ENCODE measurements at places on chromosomes 1 and 21. TPM values are rescaled to one million over a fixed set of nuclear protein-coding genes. Genes with fewer than 3 reads are reported as not detected.

PAQR6 gene
- 1.1 TPM for total RNA-seq

EGLN1 gene
- 27.8 TPM for total RNA-seq

CLDN8 gene
- total RNA-seq: not detected

- peak; percentile 92 for DNase-seq
Measured at GRCh38 chr1:172468296-172468695, 24.4 kb upstream of the PIGC start.

GRCh38 chr1:43337588-43337987 lies at the start of gene MPL:
Gene MPL, plus strand, starts transcription at chr1:43337818. Its CDS starts 31 bp downstream, at chr1:43337849.
- no peak for DNase-seq

DNA sequence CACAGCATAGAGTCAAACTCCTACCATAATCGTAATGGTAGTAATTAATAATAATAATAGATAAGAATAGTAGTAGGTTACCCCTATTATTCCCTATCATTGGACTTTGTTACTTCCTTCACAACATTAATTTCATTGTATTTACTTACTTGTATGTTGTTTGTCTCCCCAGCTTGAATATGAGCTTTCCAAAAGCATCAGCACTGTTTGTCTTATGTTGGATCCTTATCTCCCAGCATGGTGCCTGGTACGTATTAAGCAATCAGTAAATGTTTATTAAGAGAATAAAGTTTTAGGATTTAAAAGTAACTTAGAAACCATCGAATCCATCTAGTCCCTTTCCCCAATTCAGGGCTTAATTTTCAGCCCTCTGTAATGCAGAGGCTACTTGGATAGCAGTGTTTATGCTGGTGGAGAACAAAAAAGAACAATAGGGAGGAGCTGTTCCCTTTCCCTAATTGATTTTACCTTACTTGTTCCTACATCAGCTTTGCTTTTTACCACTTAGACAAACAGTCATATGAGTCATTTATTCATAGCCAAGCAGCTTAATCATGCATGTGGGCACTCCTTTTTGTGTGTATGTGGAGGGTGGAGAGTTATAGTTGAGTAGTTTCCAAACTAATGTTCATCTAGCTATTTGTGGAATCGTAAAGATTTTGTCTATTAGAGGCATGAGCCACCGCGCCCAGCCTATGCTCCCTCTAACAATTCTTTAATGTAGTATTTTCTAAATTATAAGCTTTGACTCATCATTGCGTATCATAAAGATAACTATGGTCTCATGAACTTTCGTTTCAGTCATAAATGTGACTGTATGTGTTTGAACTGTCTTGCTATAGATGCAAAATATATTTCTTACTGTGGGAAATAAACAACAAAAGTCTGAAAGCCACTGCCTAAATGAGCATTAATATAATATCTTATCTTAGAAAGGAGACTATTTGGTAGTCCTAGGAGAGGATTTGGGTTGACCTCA lies 20.9 kb upstream of the DR1 start:
- DNase-seq: peak; percentile 43

CFHR1 gene
- total RNA-seq: 0.21 TPM

DNA sequence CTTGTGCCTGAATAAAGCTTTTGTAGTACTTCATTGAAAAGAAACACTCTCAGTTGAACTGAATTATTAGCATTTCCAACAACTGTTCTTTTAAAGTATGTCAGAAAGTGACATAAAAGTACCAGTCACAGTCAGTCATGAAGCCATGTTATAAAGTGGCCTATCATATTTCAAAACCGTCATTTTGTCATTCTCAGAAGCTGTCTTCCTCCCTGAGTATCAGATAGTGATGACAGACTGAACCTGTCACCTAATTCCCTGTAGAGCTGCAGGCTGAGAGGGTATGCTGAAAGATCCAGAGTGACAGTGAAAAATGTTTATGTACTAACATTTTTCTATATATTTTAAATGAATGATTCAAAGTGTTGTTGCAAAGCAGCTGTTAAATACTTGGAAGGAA lies 1121.7 kb upstream of the PRMT6 start:
- DNase-seq: no peak

DNA sequence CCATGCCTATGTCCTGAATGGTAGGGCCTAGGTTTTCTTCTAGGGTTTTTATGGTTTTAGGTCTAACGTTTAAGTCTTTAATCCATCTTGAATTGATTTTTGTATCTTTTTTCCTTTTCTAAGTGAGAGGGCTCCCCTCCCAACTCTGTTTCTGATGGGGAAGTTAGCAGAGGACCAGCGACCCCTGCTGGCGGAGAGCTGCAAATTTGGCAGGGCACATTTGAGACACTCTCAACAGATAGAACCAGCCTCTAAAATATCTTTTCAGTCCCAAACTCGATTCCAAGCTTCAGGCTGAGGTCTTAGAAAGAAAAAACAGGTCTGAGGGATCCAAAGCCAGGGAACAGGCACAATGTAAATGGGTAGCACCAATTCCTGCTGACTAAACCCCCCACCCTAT lies 32.5 kb downstream of the LRRC3 start:
- no peak for DNase-seq

CFHR2 gene
- not detected for total RNA-seq

HHAT gene
- 36.5 TPM for total RNA-seq

- peak; percentile 74 for DNase-seq
Measured at GRCh38 chr1:177873238-177873637, 96.6 kb downstream of the SEC16B start.

KRTAP19-1 gene
- total RNA-seq: not detected

FCGR3A gene
- total RNA-seq: not detected

DNA sequence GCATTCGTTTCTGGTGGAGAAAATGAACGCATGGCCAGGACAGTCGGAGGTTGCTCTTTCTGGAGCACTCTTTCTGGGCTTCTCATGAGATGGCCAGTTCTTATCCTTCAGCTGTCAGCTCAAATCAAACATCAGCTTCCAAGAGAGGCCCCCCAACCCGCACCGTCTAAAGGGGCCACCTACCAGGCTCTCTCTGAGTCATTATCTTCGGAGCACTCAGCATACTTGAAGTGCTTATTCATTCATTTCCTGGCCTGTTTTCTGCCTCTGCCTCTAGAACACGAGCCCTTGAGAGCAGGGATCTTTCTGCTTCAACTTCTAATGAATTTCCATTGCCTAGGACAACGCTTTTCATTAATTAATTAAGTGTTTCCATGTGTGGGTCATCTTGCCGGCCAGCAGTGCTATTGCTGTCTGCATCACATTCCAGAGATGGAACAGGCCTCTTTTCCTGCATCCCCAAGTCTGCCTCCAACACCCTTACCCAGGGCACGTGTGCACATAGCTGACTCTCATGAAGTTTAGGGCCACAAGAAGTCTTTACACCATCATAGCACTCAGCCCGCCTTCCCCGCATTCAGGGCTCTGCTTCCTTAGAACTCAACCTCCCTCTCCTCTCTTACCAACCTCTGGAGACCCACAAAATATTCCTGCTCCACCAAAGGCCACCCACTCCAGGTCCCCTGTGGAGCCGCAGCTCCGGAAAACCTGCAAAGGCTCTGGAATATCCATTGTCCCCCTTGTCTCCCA lies 52.1 kb upstream of the LAPTM5 start:
- DNase-seq: peak; percentile 77

- no peak for DNase-seq
Measured at GRCh38 chr1:2093055-2093454, 42.8 kb downstream of the PRKCZ start.

- DNase-seq: peak; percentile 33
Measured at GRCh38 chr1:2032737-2033136, 13.6 kb downstream of the GABRD start.

- peak; percentile 64 for DNase-seq
Measured at GRCh38 chr1:12620488-12620865, 2.5 kb upstream of the DHRS3 start.

- DNase-seq: no peak
Measured at GRCh38 chr1:153513666-153514065, 22.1 kb downstream of the S100A6 start.

MRAP gene
- total RNA-seq: not detected

CDK18 gene
- 33.3 TPM for total RNA-seq

- no peak for DNase-seq
Measured at GRCh38 chr1:223126741-223127140, 16.3 kb downstream of the TLR5 start.

FCRL5 gene
- not detected for total RNA-seq

CYP4A22 gene
- total RNA-seq: not detected

- no peak for DNase-seq
Measured at GRCh38 chr1:1199141-1199960, 7.0 kb downstream of the TNFRSF18 start.

SNX7 gene
- 25.4 TPM for total RNA-seq

DNA sequence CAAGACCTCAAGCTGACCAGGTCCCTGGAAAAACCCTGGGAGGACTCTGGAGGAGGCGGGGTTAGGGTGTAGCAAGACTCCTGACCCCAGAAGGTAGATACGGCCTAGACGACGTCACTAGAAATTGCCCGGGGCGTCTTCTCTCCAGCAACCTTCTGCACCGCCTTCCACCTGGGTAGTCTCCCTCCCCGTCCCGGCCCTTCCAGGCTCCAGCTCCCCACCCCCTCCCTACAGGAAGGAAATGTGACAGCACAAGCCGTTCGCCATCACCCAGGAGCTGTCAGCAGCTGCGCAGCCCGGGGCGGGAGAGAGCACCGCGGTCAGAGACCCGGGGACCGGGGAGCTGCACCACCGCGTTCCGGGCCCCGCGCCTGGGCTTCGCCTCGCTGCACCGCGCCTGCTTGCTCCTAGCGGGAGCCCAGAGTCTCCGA lies 20.0 kb downstream of the SERTAD4 start:
- no peak for DNase-seq

PRDX6 gene
- 601 TPM for total RNA-seq
